ENCODE measurements at places on chromosomes 16 and 17.

DNA sequence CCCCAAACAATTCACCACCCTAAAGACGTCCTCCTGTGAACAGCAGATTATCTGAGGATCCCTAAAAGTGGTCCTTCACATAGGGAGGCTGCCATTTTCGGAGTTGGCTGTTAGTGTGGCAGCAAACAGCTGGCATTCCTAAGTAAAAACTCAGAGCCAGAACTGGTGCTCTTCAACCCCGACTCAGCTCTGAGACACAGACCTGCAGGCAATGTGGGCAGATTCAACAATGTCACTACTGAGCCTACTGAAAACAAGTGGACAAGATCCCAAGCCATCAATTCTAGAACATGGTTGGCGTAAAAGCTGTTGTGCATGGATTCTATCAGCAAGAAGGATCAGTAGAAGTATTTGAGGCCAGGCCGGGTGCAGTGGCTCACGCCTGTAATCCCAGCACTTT, 247.2 kb downstream of the NTN1 start:
- DNase-seq, result no peak

- no peak for DNase-seq
These were observed 27.1 kb downstream of the TBC1D3B start for GRCh38 chr17:36149296-36149820.

DNA sequence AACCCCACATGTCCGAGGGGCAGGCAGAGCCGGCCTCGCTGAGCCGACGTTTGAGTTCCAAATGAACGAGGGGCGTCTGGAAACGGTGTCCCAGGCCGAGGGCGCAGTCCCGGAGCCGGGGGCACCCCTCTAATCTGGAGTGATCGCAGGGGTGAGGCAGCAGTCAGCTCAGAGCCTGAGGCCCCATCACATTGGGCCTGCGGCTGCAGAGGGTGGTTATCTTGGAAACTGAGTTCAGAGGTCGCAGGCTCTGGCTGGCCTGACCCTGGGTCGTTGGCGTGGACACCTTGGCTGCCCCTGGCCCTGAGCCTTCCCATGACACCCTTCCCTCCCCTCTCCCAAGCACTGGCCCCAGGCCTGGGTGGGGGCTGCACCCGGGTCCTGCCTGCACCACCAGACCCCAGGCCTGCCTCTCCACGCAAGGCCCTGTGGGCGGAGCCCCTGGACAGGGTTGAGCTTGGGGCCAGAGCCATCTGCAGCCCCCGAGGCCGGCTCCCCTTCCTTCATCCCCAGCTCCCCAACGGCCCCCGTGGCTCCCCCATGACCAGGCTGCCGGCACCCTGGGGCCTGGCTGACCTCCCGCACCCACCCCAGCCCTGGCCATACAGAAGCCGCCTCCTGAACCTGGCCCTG, 45.6 kb downstream of the ZFPM1 start:
- DNase-seq, result no peak

- DNase-seq, result no peak
These were observed 48.0 kb downstream of the RBFOX3 start for GRCh38 chr17:79562931-79563210.

- no peak for DNase-seq
These were observed 30.7 kb downstream of the YPEL2 start for GRCh38 chr17:59361916-59362810.

DNA sequence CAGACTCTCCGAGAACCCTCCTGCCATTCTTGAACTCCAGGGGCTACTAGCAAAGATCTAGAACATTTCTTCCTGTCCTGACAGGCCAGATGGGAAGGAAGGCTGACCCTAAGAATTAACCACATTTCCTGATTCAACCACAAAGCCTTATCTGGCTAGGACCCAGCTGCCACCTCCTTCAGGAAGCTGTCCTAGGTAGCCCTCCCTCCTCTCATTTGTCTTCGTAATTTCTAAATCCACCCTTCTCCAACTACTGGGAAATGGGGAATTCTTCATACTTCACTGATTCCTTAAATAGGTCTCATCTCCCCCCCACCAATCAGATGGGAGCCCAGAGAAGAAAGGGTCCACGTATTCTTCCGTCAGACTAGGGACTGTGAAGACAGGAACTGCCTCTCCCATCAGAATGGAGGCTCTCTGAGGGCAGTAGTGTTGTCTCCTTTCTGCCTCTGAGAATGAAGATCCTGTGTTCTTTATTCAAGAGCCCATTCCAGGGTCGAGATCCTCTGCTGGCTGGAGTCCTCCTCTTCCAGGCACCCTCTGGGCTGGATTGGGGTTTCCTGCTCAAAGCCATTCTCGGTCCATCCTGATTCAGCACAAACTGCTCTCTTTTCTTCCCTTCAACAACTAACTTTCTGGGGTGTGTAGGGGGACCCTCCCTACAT, 2.1 kb downstream of the SAMD14 start:
- peak; percentile 39 for DNase-seq

DNA sequence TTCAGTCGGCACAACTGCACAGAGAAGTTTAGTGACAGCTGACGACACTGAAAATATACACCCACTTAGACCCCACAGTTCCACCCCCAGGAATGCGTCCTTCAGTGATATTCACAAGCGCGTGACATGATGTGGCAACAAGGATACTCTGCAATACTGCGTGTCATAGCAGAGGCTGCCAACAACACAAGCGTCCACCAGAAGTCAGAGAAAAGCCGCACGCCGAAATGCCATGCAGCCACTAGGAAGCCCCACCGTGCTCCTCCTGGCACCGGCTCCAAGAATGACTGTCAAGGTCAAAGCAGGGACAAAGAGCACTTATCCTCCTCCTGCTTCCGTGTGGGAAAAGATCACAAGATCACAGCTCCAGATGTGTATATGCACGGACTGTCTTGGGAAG, 3.5 kb downstream of the ATP2A3 start:
- no peak for DNase-seq

GRCh38 chr17:76534831-76535732, 2.4 kb downstream of the CYGB start:
- DNase-seq, result no peak

DNA sequence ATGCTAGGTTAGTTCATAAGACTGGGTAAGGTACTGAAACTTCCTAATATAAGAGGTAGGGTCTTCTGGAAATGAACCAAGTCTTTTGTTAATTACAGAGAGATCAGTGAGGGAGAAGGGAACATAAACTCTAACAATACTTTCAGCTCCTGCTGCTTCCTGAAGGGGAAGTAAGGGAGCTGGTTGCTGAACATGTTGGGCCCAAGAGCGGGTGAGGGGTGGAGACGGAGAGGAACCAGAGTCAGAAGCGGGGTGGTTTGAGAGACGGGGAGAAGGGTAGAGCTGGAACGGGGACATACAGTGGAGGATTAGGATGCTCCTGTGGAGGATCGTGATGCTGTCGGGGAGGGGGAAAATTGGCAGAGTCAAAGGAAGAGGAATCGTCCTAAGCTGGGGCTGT, 11.5 kb upstream of the ZNF747 start:
- no peak for DNase-seq

DNA sequence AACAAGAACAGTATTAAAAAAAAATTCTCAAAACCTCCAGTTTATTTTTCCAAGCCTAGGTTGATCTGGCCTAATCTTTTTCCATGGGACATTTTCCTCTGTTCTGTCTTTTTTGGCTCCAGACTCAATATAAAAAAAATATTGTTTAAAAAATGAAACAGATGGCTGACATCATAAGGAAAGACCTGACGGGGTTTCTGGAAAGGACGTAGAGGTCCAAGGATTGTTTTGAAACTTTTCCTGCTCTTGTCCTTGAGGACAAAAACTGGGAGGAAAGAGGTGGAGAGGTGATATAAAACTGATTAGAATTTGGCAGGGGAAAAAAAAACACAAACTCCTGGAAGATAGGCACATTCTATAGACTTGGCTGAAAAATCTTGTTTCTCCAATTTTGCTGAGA, 211.4 kb upstream of the CDH11 start:
- DNase-seq, result no peak

- peak; percentile 78 for DNase-seq
These were observed 20.8 kb downstream of the GGA3 start for GRCh38 chr17:75240394-75241142.

- DNase-seq, result no peak
These were observed 73.9 kb upstream of the KIFC3 start for GRCh38 chr16:57876210-57876609.

- DNase-seq, result no peak
These were observed 9.7 kb downstream of the IGFBP4 start for GRCh38 chr17:40452921-40453378.

- DNase-seq, result no peak
These were observed 49.7 kb downstream of the NF1 start for GRCh38 chr17:31144428-31144827.

DNA sequence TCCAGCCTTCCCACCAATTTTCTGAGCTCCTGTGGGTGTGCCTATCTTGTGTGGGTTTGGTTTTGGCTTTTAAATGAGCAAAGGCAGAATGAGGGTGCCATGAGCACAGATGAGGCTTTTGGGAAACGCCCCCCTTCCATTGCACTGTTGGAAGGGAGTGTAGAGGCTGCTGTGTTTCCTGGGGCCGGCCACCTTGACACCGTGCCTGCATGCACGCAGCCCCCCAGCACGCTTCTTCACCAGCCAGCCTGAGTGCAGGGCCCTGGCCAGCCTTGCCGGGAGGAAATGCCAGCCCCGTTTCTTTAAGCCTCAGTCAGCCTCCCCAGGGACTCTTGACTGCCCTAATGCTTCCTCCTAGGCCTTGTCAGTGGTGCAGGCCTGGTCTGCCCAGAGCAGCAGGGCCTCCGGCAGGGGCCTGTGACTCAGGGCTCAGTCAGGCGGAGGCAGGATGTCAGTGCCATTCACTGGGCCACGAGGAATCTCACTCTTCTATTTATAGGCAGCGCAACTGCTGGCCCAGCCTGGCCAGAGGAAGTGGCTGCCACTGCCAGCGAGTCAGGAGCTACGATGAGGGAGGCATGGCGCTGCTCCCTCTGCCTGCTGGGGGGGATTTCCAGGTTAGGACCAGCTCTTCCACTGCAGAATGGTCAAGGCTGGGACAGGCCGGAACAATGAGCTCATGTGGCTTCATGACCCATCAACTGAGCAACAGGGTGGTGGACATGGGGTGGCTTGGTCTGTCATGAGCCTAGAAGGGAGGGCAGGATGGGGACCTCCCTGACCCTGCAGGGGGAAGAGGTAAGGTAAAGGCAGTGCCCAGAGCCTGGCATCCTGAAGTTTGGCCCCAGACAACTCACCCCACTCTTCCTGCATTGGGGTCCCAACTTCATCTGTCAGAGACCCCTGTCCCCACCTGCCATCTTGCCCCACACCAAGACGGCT, 205.2 kb downstream of the RAB11FIP4 start:
- peak; percentile 46 for DNase-seq

DNA sequence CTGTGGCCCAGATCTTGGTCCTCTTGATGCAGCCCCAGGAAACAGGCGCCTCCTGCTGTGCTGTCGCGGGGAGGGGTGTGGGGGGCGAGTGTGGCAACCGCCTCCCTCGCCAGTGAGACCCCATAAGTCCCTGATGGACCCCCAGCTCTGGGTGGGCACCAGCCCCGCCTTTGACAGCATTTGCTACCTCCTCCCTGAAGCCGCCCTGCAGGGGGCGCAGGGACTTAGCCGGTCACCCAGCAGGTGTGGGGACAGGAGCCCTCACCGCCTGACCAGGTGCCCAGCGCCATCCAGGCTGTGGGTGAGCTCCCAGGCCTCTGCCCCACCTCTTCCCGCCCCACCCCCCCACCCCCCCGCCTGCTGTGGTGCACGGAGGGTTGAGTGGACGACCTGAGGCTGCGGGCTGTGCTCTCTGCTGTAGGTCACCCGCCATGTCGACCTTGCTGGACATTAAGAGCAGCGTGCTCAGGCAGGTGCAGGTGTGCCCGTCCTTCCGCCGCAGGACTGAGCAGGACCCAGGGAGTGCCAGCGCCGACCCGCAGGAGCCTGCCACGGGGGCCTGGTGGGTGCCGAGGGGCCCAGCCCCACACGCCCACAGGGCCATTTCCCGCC, 4.8 kb downstream of the BAIAP3 start:
- DNase-seq, result peak; percentile 75

- no peak for DNase-seq
These were observed 6.5 kb upstream of the KRTAP3-1 start for GRCh38 chr17:41015454-41015853.

DNA sequence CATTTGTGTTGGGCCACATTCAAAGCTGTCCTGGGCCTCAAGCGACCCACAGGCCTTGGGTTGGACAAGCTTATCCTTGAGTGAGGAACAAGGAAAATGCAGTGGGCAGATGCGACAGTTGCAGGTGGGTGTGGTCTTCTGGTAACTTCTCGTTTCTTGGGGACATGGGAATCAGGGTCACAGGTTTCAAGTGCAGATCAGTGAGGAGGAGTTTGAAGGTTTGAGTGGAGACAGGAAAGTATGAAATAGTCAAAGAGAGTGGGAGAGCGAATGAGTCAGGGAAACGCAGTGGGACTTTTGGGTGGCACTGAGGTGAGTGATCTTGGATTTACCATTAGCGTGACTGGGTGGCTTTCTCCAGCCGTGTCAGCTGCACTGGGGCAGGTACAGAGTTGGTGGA, 15.4 kb upstream of the CCL22 start:
- no peak for DNase-seq

DNA sequence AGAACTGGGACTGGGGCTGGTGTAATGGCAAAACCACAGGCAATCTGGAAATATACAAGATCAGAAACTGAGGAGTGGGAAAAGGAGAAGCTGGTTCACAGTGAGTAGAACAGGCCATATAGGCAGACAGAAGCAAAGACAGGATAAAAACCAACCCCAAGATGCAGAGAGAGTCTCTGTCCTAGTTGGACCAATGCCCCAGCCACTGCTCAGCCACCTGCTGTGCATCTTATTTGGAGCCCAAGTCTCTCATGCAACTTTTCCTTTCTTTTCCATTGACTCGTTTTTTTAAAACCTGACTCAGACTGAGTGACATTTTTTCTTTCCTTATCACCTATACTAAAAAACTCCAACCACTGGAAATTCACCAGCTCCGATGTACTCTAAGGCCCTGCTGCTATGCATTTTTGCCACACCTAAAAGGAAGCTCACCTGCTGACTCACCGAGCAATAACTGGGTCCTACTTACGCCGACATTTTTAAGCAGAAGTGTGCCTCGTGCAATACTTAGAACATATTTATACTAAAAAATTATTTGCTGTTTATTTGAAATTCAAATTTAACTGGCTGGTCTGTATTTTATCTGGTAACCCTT, 100.8 kb upstream of the XYLT1 start:
- DNase-seq, result no peak

DNA sequence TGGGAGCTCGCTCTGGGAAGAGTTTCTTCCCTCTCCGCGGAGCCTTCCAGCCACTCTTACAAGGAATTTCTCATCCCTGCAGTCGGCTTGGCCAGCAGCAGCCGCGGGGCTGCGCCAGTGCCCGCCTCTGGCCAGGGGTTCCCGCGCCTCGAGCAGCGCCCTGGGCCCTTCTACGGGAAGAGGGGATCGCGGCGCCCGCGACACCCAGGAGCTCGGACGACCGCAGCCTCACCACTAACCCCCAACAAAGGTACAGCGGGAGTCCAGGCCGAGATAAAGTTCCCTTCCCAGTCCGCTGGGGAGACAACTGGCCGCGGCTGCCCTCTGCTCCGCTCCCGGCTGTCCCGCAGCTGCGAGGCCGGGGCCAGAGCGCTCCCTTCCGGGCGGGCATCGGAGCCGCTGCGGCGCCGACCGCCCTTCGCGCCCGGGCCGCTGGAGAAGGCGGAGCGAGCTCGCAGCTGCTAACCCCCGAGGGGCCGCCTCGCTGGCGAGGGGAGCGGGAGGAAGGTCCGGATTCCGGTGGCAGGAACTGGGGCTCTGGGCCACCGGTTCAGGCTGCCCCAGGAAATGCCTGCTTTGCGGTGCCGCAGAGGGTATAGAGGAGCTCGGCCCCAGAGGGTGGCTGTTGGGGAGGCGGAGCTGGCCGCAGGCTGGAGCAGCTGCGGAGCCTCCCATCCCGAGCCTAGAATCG, 3.6 kb upstream of the HS3ST3B1 start:
- DNase-seq, result peak; percentile 51

- peak; percentile 4 for DNase-seq
These were observed 20.9 kb downstream of the NACA2 start for GRCh38 chr17:61570118-61570517.

- DNase-seq, result no peak
These were observed 342.1 kb downstream of the ZFHX3 start for GRCh38 chr16:72705801-72706200.
